ENCODE measurements at places on chromosomes 2 and 18.

DNA sequence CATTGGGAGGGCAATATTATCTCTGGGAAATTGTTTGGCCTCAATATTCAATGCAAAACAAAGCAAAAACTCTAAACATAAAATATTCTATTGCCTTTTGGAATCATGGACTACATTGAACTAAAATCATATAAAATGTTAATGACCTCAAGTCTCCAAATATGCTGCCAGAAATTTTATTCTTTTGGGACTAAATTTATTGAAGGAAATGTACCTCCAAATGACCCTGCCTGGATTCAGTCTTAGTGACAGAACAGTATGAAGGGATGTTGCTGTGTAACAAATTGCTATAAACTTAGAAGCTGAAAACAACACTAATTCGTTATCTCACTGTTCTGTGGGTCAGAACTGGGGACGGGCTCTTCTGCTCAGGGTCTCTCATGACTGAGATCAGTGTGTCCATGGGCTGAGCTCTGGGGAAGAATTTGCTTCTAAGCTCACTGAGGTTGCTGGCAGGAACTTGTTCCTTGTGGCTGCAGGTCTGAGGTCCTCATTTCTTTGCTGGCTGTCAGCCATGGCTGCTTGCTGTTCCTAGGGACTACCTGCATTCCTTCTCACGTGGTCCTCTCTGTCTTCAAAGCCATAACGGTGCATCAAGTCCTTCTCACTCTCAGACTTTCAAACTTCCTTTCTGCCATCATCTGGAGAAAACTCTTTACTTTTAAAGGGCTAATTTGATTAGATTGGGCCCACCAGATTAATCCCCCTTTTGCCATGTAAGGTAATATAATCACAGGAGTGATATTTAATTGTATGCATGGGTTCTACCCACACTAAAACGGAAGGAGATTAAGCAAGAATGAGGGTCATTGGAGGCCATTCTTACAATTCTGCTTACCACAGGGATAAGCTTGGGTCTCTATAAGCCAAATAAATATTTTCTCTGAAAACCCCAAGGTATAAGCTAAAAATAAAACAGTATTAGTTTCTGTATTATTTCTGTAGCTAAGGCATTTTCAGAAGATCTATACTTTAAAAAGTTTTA, 149.0 kb downstream of the ADCYAP1 start:
- DNase-seq: no peak

DNA sequence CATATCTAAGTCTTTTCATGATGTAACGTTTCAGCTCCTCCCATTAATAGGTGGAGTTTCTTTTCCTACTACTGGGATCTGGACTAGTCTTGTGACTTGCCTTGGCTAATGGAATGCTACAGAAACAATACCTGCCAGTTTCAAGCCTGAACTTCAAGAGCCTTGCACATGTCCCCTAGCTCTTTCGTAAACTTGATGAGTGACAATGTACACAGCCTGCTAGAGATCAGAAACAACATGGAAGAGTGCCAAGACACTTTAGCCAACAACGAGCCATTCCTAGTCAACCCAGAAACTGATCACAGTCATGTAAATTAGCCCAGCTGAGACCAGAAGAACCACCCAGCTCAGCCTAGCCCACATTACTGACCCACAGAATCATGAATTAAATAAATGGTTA, 24.8 kb upstream of the STK39 start:
- DNase-seq: no peak

- DNase-seq: no peak
Measured at GRCh38 chr2:102103284-102103683, 39.3 kb upstream of the IL1R1 start.

- DNase-seq: no peak
Measured at GRCh38 chr2:197234671-197235191, 75.8 kb downstream of the ANKRD44 start.

GRCh38 chr2:220855296-220855695, 716.8 kb downstream of the EPHA4 start:
- DNase-seq: no peak

DNA sequence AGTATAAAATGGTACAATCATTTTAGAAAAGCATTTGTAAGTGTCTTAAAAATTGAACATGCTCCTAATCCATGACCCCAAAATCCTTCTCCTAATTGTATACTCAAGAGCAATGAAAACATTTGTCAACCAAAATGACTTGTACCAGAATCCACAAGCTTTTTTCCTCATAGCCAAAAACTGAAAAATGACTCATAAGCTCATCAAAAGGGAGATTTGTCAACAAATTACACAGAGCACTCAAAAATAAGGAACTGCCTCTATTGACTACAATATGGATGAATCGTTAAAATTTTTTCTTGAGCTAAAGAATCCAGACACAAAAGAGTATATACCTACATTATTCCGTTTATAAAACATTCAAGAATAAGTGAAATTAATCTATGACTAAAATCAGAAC, 544.8 kb downstream of the ARHGAP15 start:
- DNase-seq: no peak
